ENCODE measurements at places on chromosomes 3 and 15.

DNA sequence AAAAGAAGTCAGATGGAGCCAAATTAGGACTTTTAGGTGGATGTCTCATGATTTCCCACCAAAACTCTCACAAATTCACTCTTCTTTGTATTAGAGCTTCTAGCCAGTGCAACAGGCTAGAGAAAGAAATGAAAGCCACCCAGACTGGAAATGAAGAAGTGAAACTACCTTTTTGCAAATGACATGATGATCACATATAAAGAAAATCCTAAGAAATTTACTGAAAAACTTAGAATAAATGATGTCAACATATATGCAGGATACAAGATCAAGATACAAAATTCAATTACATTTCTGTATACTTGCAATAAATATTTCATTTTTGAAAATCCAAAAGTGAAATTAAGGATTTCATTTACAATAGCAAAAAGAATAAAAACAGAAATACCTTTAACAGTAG, 110.8 kb downstream of the LRIG1 start:
- DNase-seq: no peak

DNA sequence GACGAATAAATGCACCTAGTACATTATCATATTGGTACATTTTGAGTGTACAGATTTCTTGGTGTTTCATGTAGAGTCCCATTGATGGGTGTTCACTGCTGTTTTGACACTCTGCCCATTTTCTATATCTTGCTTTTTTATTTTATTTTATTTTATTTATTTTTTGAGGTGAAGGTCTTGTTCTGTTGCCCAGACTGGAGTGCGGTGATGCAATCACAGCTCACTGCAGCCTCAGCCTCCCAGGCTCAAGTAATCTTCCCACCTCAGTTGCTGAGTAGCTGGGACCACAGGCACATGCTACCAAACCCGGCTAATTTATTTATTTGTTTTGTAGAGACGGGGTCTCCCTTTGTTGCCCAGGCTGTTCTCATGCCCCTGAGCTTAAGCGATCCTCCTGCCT, 44.2 kb downstream of the DNAJC13 start:
- no peak for DNase-seq

DNA sequence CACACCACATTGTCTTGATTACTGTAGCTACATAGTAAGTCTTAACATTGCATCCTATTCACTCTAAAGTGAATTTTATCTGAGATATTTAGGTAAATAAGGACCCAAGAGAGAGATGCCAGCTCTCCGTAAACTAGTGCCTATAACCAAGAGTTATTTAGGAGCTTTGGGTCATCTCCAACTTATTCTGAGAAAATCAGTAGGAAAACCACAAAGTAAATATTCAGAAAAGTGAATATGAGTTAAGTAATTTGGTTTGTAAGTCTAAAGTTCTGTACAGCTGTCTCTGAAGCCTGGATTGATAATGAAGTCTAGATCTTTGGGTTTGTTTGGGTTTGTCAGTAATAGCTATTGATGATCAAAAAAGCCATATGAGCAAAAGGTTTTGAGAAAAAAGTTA, 120.0 kb downstream of the FNDC3B start:
- DNase-seq: no peak

- DNase-seq: no peak
Observed at GRCh38 chr15:69200832-69201745, 40.7 kb downstream of the GLCE start.

GRCh38 chr15:66982250-66982649, 83.2 kb upstream of the SMAD3 start:
- DNase-seq: no peak

DNA sequence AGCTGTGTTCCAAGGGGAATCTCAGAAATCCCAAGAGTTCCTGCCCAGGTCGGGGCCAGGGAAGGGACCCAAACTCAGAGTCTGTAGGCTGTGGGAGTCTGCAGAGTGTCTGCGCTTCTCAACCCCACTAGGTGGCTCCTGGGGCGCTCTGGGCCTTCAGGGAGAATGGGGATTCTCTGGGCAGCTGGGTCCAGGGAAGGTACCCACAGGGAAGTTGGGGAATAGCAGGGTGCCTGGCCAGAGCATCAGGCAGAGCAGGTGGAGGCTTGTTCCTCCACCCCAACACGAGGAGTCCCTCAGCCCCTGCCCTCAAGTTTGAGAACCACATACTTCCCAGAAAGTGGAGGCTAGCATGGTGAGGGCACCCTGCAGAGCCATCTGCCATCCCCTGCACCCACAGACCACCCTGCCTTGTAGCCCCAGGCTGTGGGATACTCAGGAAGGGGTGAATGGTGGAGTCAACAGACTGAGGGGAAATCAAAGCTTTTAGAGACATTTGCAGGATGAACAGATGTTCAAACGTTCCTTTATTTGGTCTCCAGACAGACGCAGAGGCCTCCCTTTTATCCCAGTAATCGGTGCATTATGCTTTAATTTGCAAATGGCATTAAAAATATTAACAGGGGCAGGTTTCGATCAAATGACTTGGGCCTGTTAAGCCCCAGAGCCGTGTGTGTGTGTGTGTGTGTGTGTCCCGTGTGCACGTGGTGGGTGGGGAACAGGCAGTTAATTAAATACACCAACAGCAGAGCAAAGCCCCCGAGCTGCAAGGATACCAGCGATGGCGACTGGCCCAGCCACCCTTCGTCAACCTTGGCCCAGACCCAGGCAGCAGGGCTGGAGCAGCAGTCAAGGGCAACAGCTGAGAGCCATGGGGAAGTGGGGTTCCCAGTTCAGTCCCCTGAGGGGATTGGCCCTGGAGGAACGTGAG, 57.7 kb downstream of the DNAJB8 start:
- DNase-seq: no peak

DNA sequence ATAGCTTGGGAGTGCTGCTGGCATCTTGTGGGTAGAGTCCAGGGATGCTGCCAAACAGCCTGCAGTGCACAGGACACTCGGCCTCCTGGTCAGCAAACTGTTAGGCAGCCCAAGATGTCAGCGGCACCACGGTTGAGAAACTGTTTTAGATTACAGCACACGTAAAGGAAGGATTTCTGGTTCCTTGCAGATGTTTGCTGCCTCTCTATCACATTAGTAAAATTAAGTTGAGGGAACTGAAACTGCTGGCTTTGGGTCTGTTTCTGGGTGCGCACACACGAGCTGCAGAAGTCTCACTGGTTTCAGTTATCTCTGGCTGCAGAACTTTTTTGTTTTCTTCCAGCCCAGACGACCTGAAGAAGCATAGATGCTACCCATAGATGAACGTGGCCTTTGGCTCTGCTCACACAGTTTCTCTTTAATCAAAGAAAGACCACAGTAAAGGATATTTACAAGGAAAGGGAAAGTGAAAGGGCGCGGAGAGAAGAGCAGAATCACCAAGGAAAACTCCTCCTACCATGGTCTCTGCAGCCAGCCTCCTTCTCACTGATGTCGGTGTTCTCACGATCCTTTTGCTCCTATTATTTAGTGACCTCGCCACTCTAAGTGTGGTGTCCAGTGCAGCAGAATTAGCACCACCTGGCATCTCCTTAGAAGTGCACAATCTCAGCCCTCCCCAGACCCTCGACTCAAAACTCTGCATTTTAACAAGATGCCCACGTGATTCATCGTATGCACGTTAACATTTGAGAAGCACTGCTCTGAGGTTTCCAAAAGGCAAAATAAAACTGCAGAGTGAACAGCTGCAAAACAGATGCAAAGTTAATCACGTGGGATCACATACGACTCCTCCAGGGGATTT, 50.6 kb upstream of the AKAP13 start:
- DNase-seq: no peak

DNA sequence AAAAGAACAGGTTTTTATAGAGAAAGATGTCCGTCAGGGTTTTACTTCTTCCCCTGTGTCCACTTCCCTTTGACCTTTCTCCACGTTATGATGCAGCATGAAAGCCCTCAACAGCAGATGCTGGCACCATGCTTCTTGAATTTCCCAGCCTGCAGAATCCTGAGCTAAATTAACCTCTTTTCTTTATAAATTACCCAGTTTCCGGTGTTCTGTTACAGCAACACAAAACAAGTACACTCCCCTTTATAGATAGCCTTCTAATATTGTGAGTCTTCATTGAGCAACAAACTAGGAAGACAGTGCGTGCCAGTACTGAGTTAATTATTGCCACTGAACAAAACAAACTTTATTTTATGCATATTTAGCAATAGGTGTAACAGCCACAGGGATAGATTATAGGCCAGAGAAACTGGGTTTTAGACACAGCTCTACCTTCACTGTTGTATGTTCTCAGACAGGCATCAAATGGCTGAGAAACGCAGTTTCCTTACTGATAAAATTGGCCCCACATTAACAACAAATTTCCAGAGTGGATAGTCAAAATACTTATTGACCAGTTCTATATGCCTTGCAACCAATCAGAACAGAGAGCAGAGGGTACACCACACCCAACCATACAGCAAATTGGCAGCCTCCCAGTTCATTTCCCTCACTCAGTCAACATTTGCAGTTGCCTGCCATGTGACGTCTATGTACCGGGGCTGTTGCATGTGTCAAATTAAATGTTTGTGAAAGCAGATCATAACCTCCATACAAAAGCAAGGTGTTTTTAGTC, 14.4 kb upstream of the TBL1XR1 start:
- DNase-seq: no peak

GRCh38 chr3:127673191-127674100, 694 bp downstream of the ABTB1 start:
- no peak for DNase-seq

- no peak for DNase-seq
Observed at GRCh38 chr3:126284258-126284904, 72.8 kb downstream of the KLF15 start.

DNA sequence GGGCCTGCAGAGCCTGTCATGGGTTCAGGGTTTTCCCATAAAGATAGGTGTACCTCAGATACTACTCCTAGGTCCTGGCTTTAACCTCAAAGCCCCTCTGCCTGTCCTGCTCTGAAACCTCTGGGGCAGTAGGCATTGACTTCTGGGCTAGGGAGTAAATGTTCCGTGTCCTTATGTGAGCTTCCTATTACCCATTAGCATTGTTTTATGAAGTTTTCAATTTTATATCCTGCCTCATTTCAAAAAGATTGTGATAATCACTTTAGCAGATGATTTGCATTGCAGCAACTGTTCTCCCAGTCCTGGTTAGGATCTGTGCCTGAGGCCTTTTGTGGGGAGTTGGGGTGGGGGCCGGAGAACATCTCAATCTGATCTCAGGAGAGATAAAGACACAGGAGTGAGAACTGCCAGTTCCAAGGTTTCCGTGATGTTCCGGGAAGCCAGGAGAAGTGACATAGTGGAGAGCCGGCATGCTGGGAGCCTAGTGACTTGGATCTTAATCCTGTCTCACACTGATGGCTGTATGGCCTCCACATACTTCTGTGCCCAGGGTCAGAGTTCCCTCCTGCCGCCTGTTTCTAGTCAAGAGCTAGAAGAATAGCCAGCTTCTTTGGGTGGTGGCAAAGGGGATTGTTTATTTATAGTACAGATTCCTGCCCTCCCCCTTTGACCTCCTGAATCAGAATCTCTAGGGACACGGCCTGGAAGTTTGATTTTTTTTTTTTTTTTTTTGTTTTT, 10.6 kb downstream of the TPM1 start:
- no peak for DNase-seq

DNA sequence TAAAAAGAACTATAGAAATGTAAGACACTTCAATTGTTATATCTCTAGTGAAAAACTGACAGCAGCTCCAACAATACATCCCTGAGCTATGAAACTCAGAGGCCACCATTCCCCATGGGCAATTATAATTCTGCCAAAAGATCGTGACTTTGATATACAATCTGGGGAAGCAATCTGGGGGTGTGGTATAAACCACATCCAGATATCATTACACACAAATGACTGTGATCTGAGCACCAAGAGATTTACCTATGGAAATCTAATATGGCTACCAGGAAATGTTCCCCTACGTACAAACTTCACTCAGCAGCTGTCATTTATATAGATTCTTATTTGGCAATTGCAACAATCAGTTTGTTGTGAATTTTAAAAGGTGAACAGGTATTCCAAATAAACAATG, 110.3 kb downstream of the FRMD5 start:
- no peak for DNase-seq
